ENCODE measurements at places on chromosomes 4 and X.

DNA sequence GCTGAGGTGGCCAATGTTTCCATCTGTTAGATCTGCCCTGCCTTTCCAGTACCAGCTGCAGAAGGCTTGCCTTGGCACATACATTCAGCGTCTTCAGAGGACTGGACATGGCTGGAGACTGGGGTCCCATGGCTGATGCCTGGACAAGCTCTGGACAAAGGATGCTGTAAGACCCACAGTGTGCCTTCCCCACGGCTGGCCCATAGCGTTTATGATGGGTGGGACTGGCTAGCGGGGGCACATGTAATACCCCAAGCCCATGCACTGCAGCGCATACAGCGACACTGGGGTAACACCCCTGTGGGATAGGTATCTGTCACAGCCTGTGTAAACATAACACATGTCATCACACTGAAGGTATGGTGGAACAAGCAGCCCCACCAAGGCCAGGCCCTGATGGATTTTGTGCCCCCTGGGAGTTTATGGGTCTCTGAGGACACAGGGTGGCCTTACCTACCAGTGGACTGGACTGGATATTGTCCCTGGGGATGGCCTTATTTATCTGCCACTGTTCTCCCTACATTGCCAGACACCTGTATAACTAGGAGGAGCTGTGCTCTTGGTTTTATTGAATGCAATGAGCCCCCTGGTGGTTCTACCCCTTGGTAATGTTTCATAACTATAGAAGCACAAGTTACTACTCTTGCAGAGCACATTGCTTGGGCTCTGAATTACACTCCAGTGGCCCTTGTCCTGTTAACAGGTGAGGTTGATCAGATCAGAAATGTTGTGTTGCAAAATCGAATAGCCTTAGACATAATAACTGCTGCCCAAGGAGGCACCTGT lies 34.3 kb upstream of the TACR3 start:
- DNase-seq: no peak

DNA sequence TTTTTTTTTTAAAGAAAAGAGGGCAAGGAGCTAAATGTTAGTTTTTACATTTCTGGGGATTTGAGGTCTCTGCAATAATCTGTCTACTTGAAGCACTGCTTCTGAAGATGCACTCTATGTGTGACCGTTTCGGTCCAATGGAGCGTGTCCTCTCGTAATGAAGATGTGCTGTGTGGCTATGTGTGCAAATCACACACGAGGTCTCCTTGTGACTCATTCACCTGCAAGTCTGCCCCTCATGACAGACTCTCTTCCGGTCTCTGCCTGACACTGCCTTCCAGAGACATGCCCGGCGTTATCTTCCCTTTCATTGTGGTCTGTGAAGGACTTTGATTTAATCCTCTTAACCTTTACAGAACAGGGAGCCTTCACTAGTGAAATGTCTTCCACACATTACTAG lies 84.3 kb downstream of the TRAM1L1 start:
- no peak for DNase-seq

DNA sequence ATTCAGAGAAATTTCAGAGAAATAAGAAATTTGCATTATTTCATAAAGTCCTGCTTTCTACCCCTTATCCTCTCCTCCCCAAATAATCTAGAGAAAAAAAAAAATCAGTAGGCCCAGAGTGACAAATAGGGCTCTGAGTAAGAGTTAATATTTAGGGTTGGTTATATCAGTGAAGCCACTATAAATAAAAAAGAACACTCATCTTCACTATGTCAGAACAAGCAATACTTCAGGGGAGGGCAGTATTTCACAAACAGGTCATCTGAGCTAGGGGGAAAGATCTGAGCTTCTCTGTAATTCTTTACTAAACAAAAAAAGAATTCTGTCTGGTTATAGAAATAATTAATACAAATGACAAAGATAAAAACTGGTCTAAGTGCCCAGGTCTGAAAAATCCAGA lies 39.4 kb downstream of the PDE5A start:
- DNase-seq: no peak

DNA sequence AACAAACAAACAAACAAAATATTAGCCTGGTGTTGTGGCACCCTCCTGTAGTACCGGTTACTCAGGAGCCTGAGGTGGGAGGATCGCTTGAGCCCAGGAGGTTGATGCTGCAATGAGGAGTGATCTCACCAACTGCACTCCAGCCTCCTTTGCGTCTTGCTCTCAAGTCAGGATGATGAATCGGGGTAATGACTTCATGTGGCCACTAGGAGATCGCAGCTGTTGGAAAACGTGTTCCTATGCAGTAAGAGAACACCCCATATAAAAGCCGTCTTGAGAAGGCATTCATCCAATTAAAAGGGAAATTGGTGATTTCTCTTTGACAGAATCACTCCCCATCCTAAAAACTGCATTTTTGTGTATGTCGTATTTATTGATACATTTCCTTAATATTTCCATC lies 6.9 kb downstream of the CCNB3 start:
- DNase-seq: no peak

- peak; percentile 1 for DNase-seq
These were observed 97.9 kb downstream of the ARHGEF9 start for GRCh38 chrX:63686878-63687714.

- DNase-seq: no peak
These were observed 478.5 kb upstream of the PCDH10 start for GRCh38 chr4:132670557-132670956.

GRCh38 chr4:88356771-88357170 lies 21.9 kb upstream of the HERC6 start:
- no peak for DNase-seq

- DNase-seq: no peak
These were observed 1655.5 kb upstream of the AGA start for GRCh38 chr4:179097741-179098140.

- no peak for DNase-seq
These were observed 417.1 kb upstream of the MAGEB16 start for GRCh38 chrX:35380808-35381700.

- no peak for DNase-seq
These were observed 70.3 kb downstream of the SHOX start for GRCh38 chrX:700936-701335.
